ENCODE measurements at places on chromosomes 7 and 10.

GRCh38 chr10:77442699-77443189 lies 194.9 kb downstream of the KCNMA1 start:
- DNase-seq, result no peak

DNA sequence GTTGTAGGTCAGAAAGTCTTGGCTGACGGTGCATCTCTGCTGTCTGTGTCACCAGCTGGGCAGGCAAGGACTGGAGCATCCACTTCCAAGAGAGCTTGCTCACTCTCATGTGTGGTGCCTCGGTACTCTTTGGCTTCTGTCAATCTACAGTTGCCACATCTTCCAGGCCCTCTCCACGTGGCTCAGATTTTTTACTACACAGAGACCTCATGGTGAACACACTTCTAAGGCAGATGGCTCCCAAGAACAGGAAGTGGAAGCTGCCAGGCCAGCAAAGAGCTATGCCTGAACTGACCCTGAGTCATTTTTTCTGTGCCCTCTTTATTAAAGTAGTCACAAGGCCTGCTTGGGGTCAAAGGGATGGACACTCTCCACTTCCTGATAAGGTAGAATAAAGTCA lies 351.5 kb upstream of the AUTS2 start:
- DNase-seq, result no peak

- DNase-seq, result no peak
These were observed 338.8 kb upstream of the SHH start for GRCh38 chr7:156151078-156151477.

DNA sequence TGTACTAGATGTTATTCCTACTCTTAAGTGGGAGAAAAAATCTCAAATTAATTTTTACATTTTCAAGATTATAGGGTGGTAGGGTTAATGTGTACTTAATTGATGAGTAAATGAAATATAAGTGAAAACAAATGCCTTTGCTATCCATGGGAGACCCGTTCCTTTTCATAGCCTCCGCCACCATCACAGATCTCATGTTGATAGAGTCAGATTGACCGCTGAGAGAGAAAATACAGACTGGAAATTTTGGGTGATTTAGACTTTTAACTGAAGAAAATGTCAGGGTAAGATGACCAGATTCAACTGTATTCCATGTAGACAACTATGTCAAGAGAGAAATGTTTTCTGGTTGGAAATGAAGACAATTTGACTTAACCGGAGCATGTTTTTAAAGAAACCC lies 446.2 kb downstream of the AUTS2 start:
- DNase-seq, result no peak

GRCh38 chr10:34885898-34886297 lies 70.8 kb upstream of the PARD3 start:
- peak; percentile 12 for DNase-seq
